ENCODE measurements at places on chromosomes 2 and 18.

GRCh38 chr2:185202381-185202780, 536.2 kb upstream of the FSIP2 start:
- DNase-seq, result no peak

DNA sequence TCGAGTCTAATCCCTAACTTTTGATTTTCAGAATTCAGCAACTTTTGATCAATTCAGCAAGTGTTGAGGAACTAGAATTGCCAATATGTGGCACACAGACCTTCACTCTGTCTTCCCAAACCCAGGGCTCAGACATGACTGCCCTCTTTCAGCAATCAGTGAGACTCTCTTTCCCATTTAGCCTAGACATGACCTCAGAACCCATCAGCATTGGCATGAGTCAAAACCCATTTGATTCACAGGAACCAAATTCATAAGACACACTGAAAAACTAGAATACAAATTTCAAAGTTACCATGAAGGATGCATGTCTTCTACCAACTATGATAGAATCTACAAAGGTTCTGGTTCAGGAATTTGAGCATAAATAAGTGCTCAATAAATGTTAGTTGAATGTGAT, 113.6 kb upstream of the MAP3K20 start:
- DNase-seq, result no peak

- no peak for DNase-seq
Measured at GRCh38 chr2:143840601-143841000, 679.3 kb downstream of the ZEB2 start.

- DNase-seq, result peak; percentile 23
Measured at GRCh38 chr2:237962432-237963084, 4.3 kb upstream of the UBE2F start.

DNA sequence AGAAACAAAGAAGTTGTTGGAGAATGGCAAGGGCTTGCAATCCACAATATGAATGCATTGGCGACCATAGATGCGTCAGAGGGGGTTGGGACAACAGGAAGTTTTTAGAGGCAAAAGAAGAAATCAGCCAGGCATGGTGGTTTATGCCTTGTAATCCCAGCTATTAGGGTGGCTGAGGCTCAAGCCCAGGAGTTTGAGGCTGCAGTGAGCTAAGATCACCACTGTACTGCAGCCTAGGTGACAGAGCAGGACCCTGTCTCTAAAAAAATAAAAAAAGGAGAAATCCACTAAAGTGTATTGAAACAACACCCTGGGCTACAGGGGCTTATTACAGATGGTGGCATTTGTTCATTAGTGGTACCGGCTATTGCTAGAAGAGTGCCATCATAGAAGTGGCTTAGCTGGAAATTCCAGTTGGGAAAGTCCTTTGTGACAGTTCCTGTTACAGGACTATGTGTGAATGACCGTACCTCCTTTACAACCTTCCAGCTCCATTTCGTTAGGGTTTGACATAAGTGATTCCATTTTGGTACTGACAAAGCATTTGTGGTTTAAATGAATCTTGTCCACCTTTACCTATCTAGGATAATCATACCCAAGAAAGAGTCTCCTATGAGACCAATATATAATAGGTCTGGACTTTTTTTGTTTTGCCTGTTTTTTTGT, 10.7 kb upstream of the WDSUB1 start:
- no peak for DNase-seq

DNA sequence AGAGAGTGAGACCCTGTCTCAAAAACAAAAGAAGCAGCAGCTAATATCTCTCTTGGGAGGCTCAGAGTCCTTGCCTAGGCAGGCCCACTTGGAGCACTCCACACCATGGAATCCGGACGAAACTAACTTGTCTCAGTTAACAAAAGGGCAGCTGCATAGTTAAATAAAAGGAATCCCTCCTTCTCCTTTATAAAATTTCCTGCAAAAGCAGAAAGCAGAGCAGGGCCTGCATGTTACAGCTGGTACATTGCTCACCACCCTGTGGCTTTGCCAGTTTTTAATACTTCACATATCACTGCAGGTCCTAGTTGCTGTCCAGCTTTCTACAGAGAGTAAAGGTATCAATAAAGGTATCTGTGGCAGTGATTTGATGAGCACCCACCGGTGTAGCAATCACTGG, 93.6 kb downstream of the ASAP2 start:
- no peak for DNase-seq

DNA sequence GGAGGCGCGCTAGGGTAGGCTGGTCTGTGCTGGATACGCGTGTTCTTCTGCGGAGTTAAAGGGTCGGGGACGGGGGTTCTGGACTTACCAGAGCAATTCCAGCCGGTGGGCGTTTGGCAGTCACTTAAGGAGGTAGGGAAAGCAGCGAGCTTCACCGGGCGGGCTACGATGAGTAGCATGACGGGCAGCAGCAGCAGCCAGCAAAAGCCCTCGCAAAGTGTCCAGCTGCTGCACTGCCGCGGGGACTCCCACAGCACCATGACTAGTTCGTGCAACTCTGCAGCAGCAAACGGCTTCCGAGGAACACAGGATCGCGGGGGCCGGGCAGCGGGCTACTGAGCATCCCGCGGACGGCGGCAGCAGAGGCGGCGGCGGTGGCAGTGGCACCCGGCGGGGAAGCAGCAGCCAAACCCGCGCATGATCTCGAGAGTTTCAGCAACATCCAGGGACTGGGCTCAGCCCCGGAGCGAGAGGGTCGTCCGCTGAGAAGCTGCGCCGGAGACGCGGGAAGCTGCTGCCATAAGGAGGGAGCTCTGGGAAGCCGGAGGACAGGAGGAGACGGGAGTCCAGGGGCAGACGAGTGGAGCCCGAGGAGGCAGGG, 368 bp downstream of the TMEFF2 start:
- no peak for DNase-seq

DNA sequence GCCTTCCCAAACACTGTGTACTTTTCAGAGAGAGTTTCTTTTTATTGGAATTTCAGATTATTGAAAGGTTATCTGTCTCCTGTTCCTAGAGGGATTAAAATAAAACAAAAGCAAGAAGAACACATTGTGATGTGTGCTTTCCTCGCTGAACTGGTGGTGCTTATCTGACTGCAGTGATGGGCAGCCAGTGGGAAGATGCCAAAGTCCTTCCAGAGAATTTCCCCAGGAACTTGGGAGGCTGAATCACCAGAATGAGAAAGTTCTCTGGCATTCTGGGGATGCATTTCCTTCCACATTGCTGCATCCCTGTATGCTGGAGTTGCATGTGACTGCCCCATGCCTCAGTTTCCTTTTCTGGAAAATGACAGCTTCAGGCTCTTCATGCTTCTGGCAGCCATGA, 53.9 kb upstream of the SEC11C start:
- DNase-seq, result no peak

GRCh38 chr2:198374375-198375082, 570.1 kb downstream of the PLCL1 start:
- DNase-seq, result peak; percentile 52

Measured in erythroblast (primary cell).